HFFc6 (cell line): ENCODE measurements at places on chromosomes 7 and 10. TPM values are rescaled to one million over a fixed set of nuclear protein-coding genes. Genes with fewer than 3 reads are reported as not detected.
A peak's percentile ranks its signal among the peaks of the same experiment; 100 is the strongest.

DNA sequence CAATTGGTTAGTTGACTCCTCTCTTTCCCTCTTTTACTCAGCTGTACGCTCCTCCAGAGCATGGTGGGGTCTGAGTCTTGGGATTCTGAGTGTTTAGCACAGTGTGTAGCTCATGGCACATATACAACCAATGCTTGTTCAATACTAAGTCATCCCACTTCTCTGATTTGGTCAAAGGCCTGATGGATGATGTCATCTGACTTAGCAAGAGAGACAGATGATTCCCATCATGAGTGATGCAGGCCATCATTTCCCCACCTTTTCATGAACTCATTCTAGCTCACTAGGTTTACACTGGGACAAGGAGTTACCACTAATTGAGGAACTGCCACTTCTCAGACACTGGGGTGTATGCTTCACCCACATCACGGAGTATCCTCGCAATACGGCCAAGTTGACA lies 3.8 kb downstream of the ICA1 start:
- DNase-seq: no peak

DNA sequence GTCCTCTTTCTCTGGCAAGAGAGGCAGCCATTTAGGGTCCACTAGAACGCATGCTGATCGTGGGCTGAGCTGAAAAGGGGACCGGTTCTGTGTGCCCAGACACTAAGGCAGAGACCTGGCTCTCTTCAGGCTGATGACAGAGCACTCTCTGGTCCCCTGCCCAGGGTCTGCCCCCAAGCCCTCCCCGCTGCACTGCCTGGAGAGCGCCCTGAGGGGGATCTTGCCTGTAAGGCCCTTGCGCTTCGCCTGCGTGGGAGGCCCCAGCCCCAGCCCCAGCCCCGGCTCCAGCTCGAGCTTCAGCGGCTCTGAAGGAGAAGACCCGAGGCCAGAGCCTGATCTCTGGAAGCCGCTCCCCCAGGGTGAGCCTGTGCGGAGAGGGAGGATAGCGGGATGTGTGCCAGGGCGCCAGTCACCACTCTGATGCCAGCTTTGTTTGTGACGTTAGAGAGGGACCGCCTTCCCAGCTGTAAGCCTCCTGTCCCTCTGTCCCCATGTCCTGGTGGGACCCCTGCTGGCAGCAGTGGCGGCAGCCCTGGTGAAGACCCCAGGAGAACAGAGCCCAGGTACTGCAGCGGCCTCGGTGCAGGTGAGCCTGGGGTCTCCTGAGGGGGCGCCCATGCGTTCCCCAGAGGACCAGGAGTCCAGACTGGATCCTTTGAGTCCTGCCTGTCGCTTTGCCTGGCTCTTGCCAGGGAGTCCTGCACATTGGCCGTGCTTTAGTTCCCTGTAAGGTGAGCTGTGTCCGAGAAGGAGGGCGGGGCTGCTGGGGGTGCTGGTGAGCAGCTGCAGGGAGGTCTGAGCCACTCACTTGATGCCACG lies 43.2 kb downstream of the ZNF467 start:
- no peak for DNase-seq

CFAP69 gene
- 1.4 and 1.6 TPM in 2 replicates for total RNA-seq

DNA sequence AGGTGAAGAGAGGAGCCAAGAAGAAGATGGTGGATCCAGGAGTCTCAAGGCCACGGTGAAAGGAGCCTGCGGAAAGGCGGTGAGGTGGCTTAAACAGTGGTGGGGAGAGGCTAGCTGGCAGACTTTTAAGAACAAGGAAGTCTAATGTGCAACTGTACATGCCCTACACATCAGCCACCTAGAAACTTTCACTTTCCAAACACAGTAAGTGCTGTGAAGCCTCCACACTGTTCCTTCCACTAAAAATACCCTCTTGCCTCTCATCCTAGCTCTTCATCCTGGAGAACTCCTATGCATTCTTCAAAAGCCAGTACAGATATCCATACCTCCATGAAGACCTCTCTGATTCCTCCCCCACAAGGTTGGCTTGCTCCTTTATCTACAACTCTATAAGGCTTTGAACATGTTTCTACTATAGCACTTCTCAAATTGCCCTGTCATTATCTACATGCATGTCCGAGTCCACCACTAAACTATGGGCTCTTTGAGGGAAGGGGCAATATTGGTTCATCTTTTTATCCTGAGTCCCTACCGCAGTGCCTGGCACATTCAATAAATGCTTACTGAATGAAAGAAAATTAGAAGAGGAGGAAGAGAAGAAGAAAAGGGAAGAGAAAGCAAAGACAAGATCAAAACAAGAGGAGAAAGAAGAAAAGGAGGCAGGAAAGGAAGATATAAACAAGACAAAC lies 54.2 kb downstream of the DNAJC12 start:
- no peak for DNase-seq

TEX36 gene
- not detected in 3 replicates for total RNA-seq

DNA sequence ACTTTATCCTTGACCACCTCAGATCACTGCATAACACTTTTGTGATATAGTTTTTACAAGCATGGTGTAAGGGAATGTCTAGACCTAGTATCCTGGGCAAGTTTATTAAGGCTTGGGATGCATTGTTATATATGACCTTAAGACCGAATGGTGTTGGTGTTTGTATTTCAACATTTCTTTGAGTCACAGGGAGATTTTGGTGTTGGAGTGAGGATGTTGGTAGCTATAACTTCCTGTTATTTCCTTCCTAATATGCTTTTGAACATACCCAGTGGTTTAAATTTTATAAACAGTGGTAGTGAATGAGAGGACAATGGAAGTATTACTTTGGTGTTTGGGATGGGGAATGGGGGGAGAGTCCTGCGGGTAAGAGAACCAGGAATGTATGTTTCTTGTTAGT lies 2.6 kb downstream of the EXOC4 start:
- DNase-seq: no peak

DNA sequence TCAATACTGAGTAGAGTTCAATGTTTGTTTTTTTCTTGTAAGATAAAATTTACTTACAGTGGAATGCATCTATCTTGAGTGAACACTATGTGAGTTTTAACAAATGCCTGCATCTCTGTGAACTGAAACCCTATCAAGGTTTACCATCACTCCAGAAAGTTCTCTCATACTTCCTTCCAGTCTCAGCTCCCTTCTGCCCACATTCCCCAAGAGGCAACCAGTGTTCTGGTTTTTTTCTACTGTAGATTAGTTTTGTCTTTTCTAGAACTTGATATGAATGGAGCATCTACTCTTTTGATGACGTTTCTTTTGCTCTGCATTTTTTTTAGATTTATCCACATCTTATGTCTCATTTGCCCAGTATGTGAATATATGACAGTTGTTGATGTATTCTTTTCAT lies 17.1 kb downstream of the WIPI2 start:
- no peak for DNase-seq

SPACDR gene
- total RNA-seq: 0.69 to 1.4 TPM (median 1.1 TPM) in 3 replicates

NUPR2 gene
- not detected in 3 replicates for total RNA-seq

NEUROD6 gene
- total RNA-seq: not detected in 3 replicates

- DNase-seq: peak; percentile 44
These were observed 10.7 kb downstream of the HECTD2 start for GRCh38 chr10:91420868-91421267.

GRCh38 chr10:119483001-119483400 lies 59.5 kb downstream of the RGS10 start:
- no peak for DNase-seq

GRCh38 chr10:77516575-77516974 lies 121.0 kb downstream of the KCNMA1 start:
- DNase-seq: no peak

SPDYE16 gene
- not detected in 3 replicates for total RNA-seq

VWDE gene
- not detected in 3 replicates for total RNA-seq

- no peak for DNase-seq
These were observed 34.9 kb downstream of the CYP2C8 start for GRCh38 chr10:95034401-95034800.
